ENCODE measurements at places on chromosomes 7 and 10. TPM values are rescaled to one million over a fixed set of nuclear protein-coding genes. Genes with fewer than 3 reads are reported as not detected.

DNA sequence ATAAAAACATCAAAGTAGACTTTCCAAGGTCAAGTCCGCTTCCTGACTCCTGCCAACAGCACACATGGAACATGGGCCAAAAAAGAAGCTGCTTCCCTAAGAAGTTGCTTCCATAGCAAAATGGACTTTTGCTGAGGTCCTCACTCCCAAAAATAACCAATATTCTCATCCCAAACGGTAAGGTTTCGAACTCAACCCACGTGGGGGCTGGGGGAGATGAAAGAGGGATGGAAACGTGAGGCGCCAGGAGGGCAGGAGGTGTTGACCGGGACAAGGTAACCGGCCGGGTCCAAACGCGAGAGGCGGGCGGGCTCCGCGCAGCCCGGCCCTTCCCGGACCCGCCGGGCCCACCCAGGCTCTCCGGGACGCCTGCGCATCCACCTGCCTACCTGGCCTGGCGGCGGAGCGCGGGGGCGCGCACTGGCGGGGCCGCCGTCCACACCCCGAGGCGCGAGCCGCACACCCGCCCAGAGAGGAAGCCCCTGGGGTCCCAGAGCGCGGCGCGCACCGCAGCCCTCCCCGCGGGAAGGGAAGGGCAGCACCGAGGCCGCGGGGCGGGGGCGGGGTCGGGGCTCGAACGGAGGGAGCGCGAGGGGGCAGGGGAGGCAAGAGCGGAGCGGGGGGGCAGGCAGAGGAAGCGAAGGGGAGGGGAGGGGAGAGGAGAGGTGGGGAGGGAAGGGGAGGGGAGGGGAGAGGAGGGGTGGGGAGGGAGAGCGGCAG is 742 bp downstream of the LMBR1 start:
- peak overlapping the region; percentile 3 for H3K27ac ChIP-seq
- DNase-seq: peak; percentile 88
- H3K36me3 ChIP-seq: no peaks in the 10 kb centered on the region
- H3K4me3 ChIP-seq: peak overlapping the region; percentile 80
- no peaks in the 10 kb centered on the region for H3K27me3 ChIP-seq

- H3K36me3 ChIP-seq: no peaks in the 10 kb centered on the region
- no peak overlapping the region for H3K4me3 ChIP-seq
- no peak for DNase-seq
- H3K27me3 ChIP-seq: no peaks in the 10 kb centered on the region
- peaks cover 7% of the 10 kb centered on the region for H3K4me1 ChIP-seq
These were observed 24.2 kb downstream of the PIP4K2A start for GRCh38 chr10:22690158-22690557.

ABCC2 gene
- total RNA-seq: 2.3 TPM

GRCh38 chr10:69973678-69974077 is 79.0 kb upstream of the MACROH2A2 start:
- H3K4me1 ChIP-seq: no peaks in the 10 kb centered on the region
- no peak overlapping the region for H3K4me3 ChIP-seq
- H3K36me3 ChIP-seq: no peaks in the 10 kb centered on the region
- no peak overlapping the region for H3K27ac ChIP-seq
- no peaks in the 10 kb centered on the region for H3K27me3 ChIP-seq

GRCh38 chr7:18976715-18977471 is 140.5 kb downstream of the TWIST1 start:
- H3K27me3 ChIP-seq: no peaks in the 10 kb centered on the region
- no peak for DNase-seq
- H3K36me3 ChIP-seq: no peaks in the 10 kb centered on the region

GRCh38 chr7:137546671-137547070 is 203.1 kb upstream of the PTN start:
- H3K27me3 ChIP-seq: no peaks in the 10 kb centered on the region
- no peak for DNase-seq
- H3K4me1 ChIP-seq: no peaks in the 10 kb centered on the region
- no peaks in the 10 kb centered on the region for H3K36me3 ChIP-seq

NPSR1 gene
- total RNA-seq: not detected

DNA sequence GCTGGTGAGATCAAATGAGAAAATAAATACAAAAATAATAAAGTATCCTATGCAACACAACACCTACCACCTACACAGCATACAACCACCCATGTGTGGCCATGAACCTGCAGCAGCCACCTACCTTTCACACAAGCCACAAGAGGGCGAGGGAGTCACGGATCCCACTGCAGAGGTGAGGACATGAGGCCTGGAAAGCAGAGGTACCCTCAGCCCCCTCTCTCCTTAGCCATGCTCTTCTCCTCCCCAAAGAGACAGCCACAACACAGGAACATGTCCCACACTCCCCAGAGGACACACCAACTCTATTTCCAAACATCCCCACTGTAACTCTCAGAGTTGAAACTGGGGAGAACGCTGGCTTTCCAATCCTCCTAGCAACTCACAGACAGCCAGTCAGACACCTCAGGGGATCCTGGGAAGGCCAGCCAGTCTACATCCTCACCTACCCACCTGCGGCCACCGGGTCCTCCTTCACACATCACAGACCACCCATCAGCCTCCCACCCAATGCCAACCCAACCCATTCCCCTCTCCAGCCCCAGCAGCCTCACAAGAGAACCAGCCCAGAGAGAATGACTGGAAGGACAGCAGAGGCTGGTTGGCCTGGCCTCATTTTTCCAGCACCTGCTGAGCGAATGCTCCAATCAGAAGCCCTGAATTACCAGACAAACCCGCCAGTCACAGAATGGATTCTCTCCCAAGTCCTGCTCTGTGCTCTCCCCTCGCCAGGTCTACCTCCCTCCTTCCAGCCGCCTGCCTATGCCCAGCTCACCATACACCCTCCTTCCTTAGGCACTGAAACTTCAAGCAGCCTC is 18.4 kb downstream of the DLG5 start:
- H3K4me1 ChIP-seq: peaks cover 15% of the 10 kb centered on the region
- no peaks in the 10 kb centered on the region for H3K27me3 ChIP-seq
- H3K36me3 ChIP-seq: no peaks in the 10 kb centered on the region
- H3K4me3 ChIP-seq: no peak overlapping the region
- no peak for DNase-seq
- H3K27ac ChIP-seq: no peak overlapping the region

SPAM1 gene
- total RNA-seq: not detected

TRIM50 gene
- 0.19 TPM for total RNA-seq

- no peak overlapping the region for H3K27ac ChIP-seq
- H3K4me1 ChIP-seq: no peaks in the 10 kb centered on the region
- DNase-seq: no peak
- peaks cover 37% of the 10 kb centered on the region for H3K36me3 ChIP-seq
These were observed 34.8 kb downstream of the BNIP3 start for GRCh38 chr10:131946880-131947279.
